ENCODE measurements at places on chromosomes 7 and 10.
A peak's percentile ranks its signal among the peaks of the same experiment; 100 is the strongest.

- no peak for DNase-seq
Measured at GRCh38 chr10:3067859-3068179, 471 bp downstream of the PFKP start.

DNA sequence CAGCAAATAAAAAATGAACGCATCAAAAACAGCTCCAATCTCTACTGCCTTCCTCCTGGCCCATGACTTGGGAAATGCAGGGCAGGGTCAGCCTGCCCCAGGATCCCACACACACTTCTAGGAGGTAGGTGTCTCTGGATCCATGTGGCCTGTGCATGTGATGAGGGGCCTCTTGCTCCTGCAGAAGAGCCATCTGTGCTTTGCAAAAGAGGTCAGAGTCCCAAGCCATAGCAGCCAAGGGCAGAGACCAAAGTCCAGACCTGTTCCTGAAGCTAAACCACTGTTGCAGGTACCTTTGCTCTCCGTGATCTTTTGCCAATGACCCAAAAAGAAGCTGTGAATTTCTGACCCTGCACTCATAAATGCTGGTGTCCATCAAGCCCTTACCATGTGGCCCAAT lies 57.1 kb downstream of the KCNMA1 start:
- no peak for DNase-seq

DNA sequence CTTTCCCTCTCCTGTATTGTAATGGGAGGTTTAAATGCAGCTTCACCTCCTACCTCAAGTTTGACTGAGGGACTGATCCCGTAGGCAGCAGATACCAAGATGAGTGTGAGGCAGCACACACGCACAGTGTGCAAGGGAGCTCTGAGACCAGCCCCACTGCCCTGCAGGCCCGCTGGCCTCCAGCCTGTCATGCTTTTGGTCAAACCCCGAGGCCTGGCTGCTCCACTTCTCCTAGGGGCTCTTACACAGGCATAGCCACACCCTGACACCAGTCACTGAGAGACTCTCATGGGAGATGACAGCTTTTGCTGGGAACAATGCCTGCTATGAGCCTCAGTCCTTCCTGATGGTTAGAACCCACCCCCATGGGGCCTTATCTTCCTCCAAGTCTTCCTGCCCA lies 27.6 kb downstream of the DRGX start:
- no peak for DNase-seq

DNA sequence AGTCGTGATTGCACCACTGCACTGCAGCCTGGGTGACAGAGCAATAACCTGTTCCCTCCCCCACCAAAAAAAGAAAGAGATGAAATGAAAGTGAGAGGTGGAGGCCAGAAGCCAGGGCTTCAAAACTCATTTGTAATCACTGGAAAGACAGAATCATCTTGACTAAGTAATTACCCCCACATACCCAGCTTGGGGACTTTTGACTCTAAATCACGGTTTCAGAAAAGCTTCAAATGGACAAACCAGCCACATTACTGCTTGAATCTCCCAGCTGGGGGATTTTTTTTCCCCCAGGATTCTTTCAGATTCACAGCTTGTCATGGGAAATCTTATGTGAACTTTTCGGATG lies 361.0 kb downstream of the FRMD4A start:
- no peak for DNase-seq

DNA sequence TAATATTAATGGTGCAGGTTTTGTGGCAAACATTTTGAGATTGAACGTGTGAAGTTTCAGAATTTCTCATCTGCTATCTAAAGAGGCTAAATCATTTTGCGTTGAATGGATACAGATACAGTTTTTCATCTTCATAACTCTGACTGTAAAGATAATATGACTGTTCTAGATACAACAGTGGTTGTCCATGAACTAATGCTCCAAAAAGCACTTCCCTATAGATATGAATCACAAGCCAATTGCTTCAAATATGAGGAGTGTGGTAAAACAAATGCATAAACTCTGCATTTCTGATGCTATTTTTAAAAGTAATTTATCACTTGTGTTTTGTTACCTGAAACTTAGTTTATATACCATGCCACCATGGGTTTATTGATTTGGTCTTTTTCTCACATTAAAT lies 750.1 kb downstream of the MAGI2 start:
- no peak for DNase-seq

GRCh38 chr7:84461093-84461492 lies 266.5 kb upstream of the SEMA3A start:
- DNase-seq, result no peak

DNA sequence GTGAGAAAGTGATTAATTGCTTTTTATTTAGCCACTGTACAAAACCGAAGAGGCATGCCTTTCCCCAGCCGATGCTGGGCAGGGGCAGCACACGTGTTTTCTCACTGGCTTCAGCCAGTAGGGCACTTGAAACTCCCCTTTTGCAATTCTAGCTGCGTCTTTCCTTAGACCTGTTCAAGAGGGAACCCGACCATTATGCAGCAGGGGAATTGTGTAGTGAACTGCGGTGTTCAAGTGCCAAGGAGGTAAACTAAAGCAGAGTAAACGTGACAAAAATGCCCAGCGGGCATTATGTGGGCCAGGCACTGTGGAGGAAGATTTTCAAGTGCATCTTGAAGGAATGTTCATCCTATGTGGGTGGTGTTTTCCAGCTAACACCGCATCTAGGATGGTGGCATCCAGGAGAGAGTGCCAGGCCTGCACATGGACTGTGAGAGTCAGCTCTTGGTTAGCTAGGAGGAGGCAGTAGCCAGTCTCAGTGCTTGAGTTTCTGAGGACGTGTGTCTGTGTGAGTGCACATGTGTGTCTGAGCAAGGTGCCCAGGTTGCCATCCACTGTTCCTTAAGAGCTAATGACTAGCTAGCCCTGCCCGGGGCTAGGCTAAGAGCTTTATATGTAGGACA lies 3.3 kb downstream of the WIPF3 start:
- DNase-seq, result no peak

- peak; percentile 88 for DNase-seq
Measured at GRCh38 chr10:24958721-24959381, 6.4 kb upstream of the PRTFDC1 start.

DNA sequence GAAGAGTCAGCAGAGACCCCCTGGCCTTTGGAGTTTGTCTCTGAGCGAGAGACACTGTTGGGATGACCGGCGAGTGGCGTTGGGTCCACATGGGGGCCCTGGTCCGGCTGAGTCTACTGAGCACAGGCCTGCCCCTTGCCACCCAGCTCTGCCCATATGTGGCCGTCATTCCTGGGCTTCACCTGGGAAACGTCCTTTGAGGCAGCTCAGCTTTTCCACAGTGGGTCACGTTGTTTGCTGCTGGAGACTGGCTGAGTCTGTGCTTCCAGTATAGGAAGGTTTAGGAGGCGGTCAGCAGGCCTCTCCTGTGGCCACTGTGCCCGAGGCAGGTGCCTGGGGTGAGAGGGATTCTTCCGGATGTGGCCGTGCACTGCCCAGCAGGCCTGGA lies 17.1 kb downstream of the ADAM8 start:
- no peak for DNase-seq

DNA sequence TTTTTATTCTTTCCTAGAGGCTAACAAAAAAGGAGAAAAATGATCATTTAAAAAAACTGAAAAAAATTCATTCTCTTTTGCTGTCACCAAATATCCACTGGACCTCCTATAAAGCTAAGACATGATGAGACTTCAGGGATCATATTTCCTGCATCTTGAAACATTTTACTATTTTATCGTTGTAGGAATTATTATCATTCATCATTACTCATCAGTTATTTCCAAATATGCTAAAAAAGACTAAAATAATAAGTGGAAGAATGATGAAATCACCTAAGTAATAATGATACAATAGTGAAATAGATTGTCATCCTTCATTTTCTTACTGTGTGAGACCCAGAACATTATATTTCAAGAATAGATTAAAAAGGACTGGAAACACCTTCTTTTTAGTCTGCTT lies 28.3 kb downstream of the TAF3 start:
- peak; percentile 7 for DNase-seq

DNA sequence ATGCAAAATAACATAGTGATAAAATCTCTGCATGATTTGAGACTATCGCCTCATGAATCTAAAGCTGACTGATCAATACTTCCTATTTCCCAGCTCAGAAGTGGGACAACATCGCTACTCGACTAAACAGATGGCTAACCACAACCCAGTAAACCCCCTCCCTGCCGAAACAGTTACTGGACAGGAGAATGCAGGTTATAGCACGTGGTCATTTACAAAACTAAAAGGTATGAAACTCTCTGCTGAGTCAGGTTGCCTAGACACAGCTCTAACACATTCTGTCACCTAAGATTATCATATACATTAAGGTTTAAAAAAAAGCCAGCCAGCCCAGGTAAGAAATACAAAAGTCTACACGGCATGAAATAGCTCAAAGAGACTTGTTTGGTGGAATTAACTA lies 64.0 kb downstream of the CTBP2 start:
- peak; percentile 45 for DNase-seq

DNA sequence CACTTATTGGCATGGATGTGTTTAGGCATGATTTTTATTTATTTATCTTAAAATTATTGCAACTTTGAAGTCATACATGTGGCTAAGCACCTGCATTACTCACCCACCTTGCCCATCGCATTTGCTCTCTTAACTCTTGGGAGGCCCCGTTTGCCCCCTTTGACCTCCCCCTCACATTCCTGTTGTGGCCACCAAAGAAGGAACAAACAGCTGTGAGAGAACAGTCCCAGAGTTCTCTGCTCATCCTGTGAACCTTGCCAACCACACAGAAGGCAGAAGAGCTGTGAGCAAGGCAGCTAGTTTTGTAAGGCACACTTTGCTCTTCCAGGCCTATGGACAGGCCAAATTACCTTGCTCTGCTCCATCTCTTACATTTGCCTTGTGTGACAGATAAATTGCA lies 23.6 kb upstream of the FGL2 start:
- no peak for DNase-seq

GRCh38 chr7:6375348-6376101 lies 72.2 kb downstream of the DAGLB start:
- peak; percentile 52 for DNase-seq

Measured in fibroblast of lung (primary cell).